ENCODE measurements at places on chromosomes 11 and 22. TPM values are rescaled to one million over a fixed set of nuclear protein-coding genes. Genes with fewer than 3 reads are reported as not detected.

Gene FGF4
- total RNA-seq, result not detected

Gene APOBEC3B
- 0.09 TPM for total RNA-seq

Gene AGBL2
- 3.7 TPM for total RNA-seq

Gene CRYBB1
- not detected for total RNA-seq

Gene SYT7
- 5.5 TPM for total RNA-seq

Gene GLB1L3
- total RNA-seq, result not detected

Gene GAB4
- total RNA-seq, result not detected

Gene LINC01488
- total RNA-seq, result not detected

Gene P2RY6
- total RNA-seq, result not detected

Gene TRPC6
- 0.16 TPM for total RNA-seq

Gene NRIP3
- total RNA-seq, result 3.0 TPM

Gene RAPSN
- total RNA-seq, result 0.16 TPM

Gene TMEM25
- total RNA-seq, result 11.2 TPM

Gene SCN4B
- under 0.01 TPM for total RNA-seq

Gene TSPAN18
- not detected for total RNA-seq

Gene LGR4
- total RNA-seq, result 11.5 TPM

Gene AIFM3
- total RNA-seq, result 1.4 TPM

Gene FAM111B
- total RNA-seq, result 0.09 TPM

Gene PLEKHB1
- total RNA-seq, result 1.6 TPM

Gene MYEOV
- total RNA-seq, result 4.9 TPM

Gene HEPN1
- not detected for total RNA-seq

Gene KDM4D
- total RNA-seq, result 0.09 TPM

Gene CRYBA4
- not detected for total RNA-seq

Gene CHRNA10
- 0.43 TPM for total RNA-seq

Gene STK33
- total RNA-seq, result 1.4 TPM

Gene FGF19
- total RNA-seq, result not detected

Gene FAM181B
- not detected for total RNA-seq

Gene YPEL1
- 1.3 TPM for total RNA-seq

Gene SCGB2A2
- total RNA-seq, result not detected

Gene SYCE3
- 0.94 TPM for total RNA-seq

Gene HSCB
- 18.0 TPM for total RNA-seq

Gene MS4A6A
- total RNA-seq, result not detected

Gene TRIM48
- not detected for total RNA-seq

Gene PKDREJ
- total RNA-seq, result 0.09 TPM

Gene OR52A1
- total RNA-seq, result not detected

Gene NXPE4
- not detected for total RNA-seq

Gene SPDYC
- not detected for total RNA-seq

All from bronchial smooth muscle cell (primary cell).